Neuronal stem cell (in vitro differentiated cells): ENCODE measurements at places on chromosomes 6 and 20.

GRCh38 chr20:9411833-9412232 is 102.6 kb upstream of the LAMP5 start:
- DNase-seq, result no peak

DNA sequence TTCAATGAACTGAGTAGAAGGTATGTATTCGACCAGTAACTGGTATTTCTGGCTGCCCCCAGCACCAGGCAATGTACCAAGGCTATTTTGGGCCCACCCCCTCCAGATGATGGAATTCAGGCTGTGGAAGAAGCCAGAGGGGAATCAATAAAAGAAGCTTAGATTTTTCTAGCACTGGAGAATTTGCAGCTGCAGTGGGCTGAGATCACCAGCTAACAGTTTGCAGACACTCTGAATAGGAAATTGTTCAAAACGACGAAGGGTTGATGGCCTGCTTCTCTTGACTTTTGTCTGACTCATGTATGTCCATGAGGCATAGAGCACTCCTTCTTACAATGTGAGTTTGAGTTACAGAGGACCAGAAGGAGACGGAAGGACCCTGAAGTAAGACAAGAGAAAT is 32.4 kb upstream of the FBXO9 start:
- DNase-seq, result no peak

GRCh38 chr6:146919017-146919416 is 285.2 kb upstream of the STXBP5 start:
- no peak for DNase-seq

DNA sequence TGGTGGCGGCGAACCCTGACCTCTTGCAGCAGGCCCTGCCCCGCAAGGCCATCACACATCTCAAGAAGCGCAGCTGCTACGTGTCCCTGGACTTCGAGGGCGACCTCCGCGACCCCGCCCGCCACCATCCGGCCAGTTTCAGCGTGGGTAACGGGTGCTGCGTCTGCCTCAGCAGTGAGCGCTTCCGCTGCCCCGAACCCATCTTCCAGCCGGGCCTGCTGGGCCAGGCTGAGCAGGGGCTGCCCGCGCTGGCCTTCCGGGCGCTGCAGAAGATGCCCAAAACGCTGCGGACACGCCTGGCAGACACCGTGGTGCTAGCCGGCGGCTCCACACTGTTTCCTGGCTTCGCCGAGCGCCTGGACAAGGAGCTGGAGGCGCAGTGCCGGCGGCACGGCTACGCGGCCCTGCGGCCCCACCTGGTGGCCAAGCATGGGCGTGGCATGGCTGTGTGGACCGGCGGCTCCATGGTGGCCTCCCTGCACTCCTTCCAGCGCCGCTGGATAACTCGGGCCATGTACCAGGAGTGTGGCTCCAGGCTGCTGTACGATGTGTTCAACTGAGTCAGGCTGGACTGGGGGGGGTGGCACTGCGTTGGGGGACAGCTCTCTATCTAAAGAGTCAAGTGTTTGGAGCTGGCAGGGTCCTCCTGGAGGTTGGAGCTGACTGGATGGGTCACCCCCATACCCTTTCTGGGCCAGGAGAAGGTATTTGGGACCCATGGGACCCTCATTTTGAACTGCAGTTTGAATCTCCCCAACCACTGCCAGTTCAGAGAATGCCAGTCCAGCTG is 1.1 kb downstream of the ACTL10 start:
- DNase-seq, result no peak

GRCh38 chr6:36023996-36024795 is at the start of gene SLC26A8:
SLC26A8 (minus strand) TSS chr6:36024641; CDS start chr6:36019707, 4,934 bp downstream.
- DNase-seq, result no peak

GRCh38 chr6:10520468-10520867 is 683 bp upstream of the GCNT2 start:
- DNase-seq, result no peak

- DNase-seq, result no peak
Observed at GRCh38 chr6:113995634-113996033, 24.7 kb upstream of the HDAC2 start.

DNA sequence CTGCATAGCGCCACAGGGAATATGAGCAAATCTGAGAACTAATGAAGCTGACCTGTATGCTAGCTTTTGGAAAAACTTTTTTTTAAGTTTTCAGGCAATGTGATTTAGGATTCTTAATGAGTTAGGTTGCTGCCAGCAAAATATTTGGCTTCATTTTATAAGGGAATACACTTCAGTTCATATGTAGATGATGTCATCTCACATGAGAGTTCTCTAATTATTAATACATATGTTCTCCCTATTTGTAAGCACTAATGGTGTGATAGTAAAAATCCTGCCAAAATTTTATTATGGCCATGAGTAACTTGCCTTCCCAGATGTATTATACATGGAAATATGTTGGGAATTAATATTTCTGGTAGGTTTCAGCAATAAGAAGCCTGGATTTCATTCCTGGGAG is 573.8 kb downstream of the EPM2A start:
- DNase-seq, result no peak

- DNase-seq, result no peak
Observed at GRCh38 chr6:14981960-14982359, 263.9 kb upstream of the JARID2 start.

- no peak for DNase-seq
Observed at GRCh38 chr6:37630281-37630799, 67.3 kb downstream of the MDGA1 start.

DNA sequence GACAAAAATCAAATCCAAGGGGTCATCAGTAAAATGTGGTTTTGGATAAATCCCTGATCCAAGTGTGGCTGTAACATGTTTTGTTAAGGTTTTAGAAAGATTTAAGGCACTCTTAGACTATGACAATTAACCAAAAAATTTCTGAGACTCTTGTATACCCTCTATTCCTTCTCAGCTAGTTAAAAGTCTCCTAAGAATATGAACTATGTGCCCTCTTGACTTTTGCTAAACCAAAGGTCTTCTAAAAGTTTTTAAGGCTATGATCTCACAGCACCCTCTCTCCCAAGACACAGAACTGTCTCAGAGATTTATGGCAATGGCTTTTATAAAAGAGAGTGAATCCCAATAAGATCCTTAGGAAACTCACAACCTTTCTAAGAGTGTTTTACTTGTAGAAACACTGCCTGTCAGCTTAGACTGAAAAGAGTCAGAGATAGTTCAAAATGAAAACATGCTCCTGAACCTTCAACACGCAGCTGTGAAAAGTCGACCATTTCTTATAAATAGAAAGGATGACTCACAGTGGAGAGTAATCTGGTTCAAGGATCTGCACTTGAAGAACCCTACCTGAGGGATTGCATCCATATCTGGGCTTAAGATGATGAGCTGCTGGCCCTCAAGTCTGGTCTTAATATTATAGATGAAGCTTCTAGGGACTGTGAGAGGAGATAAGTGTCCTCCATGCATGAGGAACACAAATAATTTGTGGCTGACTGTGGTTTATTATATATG is 388.4 kb upstream of the GJE1 start:
- no peak for DNase-seq

- DNase-seq, result no peak
Observed at GRCh38 chr6:159098636-159099106, 53.9 kb upstream of the TAGAP start.

DNA sequence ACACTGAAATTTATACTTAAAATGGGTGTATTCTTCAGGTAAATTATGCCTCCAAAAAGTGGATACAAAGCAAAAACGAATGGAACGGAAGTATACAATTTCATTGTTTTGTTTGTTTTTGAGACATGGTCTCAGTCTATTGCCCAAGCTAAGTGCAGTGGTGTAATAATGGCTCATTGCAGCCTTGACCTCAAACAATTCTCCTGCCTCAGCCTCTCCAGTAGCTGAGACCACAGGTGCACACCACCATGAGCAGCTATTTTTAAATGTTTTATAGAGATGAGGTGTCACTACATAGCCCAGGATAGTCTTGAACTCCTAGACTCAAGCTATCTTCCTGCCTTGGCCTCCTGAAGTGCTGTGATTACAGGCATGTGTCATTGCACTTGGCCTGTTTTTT is 122.2 kb downstream of the MAN1A1 start:
- no peak for DNase-seq

- DNase-seq, result no peak
Observed at GRCh38 chr6:43737272-43738081, 32.5 kb upstream of the VEGFA start.

DNA sequence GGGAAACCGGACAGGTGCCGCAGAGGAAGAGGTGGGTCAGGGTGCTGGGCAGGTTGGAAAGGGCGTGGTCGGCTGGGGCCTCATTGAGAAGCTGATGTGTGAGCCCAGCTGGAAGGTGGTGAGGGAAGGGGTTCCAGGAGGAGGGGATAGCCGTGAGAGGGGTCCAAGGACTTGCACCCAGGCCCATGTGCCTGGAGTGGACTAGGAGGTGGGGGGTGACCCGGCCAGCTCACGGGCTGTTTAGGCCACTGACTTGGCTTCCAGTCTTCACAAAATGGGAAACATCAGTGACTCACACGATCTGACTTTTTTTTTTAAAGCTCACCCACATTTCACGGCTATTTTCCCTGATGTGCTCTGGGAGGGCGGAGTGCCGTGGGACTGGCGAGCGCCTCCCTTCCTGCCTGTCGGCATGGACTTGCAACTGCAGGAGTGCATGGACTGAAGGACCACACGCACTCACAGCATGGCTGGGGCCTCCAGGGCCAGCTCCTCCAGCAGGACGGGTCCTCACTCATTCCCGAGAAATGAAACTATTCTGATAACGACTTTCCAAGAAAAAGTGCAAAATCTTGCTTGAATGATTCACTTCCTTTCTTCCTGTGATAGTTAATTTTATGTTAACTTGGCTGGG is 13.5 kb upstream of the PDE10A start:
- DNase-seq, result no peak

- DNase-seq, result no peak
Observed at GRCh38 chr6:125503181-125503580, 201.4 kb upstream of the HDDC2 start.

GRCh38 chr6:9540534-9541126 is 874.2 kb downstream of the TFAP2A start:
- peak; percentile 20 for DNase-seq

GRCh38 chr20:34426026-34426425 is 63.0 kb downstream of the ITCH start:
- DNase-seq, result no peak

GRCh38 chr6:53565886-53566285 is 21.0 kb upstream of the GCLC start:
- DNase-seq, result no peak

DNA sequence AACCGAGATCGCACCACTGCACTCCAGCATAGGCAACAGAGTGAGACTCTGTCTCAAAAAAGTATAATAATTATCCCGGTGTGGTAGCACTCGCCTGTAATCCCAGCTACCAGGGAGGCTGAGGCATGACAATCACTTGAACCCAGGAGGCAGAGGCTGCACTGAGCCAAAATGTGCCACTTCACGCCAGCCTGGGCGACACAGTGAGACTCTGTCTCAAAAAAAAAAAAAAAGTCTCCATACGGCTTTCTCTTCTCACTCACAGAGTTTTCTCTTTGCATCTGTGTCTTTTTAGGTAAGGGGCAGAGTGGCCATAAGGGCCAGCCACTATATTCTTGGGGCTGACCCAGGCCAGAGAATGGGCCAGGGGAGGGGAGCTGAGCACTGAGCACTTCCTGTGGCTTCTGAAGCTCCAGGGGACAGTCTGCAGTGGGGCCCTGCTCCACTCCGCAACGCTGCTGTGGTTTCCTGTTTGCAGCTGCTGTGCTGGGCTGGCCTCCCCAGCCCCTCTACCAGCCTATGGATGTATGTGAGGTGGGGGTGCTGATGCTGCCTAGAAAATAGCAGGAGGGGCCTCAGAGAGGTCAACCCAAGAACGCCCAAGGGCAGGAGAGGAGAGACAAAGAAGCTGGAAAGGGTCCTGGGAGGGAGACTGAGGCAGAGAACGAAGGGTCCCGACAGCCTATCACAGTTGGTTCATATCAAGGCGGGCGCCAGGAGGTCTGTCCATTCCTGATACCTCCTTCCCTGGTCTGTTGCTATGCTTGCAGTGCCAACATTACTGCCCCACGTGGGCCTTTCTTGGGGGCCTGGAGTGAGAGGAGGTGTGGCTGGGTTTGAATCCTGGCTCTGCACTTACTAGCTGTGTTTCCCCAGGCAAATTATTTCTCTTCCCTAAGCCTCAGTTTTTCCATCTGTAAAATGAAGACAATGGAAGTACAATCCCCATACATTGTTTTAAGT is 16.0 kb downstream of the SLA2 start:
- no peak for DNase-seq

DNA sequence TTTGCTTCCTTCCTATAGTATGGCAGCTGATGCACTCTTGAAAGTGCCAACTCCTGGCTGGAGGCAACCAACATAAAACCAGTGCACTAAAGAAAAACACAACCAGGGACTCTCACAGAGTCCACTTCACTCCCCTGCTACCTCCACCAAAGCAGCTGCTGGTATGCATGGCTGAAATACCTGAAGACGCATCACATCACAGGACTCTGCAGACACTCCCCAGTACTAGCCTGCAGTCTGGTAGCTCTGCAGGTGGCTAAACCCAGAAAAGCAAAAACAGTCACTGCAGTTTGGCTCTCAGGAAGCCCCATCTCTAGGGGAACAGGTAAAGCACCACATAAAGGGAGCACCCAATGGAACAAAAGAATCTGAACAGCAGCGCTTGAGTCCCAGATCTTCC is 473.0 kb upstream of the SPTLC3 start:
- no peak for DNase-seq

DNA sequence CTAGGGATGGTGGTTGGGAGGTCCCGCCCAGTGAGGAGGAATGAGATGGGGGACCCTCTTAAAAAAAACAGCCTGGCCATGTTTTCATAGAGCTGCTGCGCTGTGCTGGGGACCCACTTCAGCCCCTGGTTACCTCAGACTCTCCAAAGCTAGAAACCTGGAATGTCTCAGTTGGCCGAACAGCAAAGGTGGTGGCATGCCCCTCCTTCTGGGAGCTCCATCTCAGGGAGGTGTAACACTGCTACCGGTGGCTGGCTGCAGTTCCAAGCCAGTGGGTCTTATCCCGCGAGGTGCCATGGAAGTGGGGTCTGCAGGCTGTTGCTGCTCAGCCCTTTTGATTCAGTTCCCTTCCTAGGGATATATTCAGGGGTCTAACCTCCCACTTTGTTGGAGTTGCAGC is 35.7 kb upstream of the TFB1M start:
- DNase-seq, result no peak

- DNase-seq, result no peak
Observed at GRCh38 chr6:115887891-115888290, 172.8 kb downstream of the FRK start.

GRCh38 chr20:12827816-12828385 is 180.9 kb upstream of the SPTLC3 start:
- DNase-seq, result no peak

GRCh38 chr20:11978496-11978895 is 60.8 kb downstream of the BTBD3 start:
- no peak for DNase-seq

DNA sequence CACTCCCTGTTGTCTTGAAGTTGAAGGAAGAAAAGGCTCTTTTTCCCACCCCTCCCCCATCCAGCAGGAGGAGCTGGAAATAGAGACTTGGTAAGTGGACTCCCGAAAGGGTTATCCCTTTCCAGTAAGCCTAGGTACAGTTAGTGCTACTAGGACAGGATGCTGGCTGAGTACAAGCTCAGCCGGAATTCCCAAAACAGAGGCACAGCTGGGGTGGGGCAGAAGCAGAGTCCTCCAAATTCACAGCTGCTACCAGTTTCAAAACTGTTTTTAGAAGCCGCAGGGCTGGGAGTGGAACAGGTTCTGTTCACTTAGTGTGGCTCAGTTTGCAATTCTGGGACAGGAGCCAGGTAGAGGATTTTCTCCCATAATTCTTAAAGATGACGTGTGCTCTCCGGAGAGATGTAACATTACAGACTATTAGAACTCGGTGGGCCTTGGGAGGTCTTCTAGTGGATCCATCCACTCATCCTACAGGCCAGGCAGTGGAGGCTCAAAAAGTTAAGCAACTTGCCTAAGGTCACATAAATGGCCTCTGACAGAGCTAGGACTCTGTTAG is 19.0 kb upstream of the UTRN start:
- peak; percentile 48 for DNase-seq

- DNase-seq, result no peak
Observed at GRCh38 chr6:112249489-112249888, 4.9 kb downstream of the LAMA4 start.
